ENCODE measurements at places on chromosomes 12 and 14.

GRCh38 chr14:54556535-54556934, 10.4 kb upstream of the SAMD4A start:
- DNase-seq = no peak

DNA sequence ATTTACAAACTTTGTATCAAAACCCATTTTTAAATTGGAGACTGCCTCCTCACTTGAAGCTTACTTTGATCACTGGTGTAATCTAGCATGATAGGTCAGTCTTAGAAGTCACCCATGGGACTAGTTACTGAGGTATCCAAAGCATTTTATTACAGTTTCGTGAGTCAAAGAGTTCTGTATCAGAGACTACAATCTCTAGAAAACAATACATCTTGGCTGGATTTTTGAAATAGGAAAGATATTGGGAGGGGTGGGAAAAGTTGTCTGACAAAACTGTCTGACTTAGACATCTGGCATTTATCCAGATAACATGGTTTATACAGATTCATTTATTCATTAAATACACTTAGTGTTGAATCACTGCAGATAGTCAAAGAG, 173.5 kb upstream of the PDZRN4 start:
- DNase-seq = no peak

GRCh38 chr14:77099425-77100167, 1.5 kb downstream of the CIPC start:
- no peak for DNase-seq

- no peak for DNase-seq
Observed at GRCh38 chr14:104999361-104999760, 13.8 kb downstream of the CLBA1 start.

DNA sequence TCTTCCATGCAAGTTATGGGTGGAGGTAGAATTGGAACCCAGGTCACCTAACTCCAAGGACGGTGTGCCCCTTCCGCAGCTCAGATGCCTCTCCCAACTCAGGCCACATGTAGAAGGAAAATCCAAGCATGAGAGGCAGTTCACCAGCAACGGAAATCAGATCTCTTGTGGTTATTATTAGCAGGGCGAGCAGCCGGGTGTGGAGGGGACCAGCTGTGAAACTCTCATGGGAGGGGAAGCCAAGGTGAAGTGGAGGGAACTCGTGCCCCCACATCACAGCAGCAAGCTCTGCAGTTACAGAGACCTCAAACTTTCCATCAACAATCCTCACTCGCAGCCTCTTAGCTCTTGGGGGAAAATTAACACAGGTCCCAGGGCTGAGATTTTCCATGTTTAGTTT, 79.7 kb downstream of the KSR2 start:
- no peak for DNase-seq

GRCh38 chr12:12025799-12026386, 44.8 kb upstream of the BCL2L14 start:
- no peak for DNase-seq

All from cortex of kidney (tissue), 1 donor.